Hematopoietic multipotent progenitor cell treated with erythropoietin and hydrocortisone succinate and interleukin-3 and kit ligand, for 17 days (in vitro differentiated cells): ENCODE measurements at places on chromosomes 6 and 20.

DNA sequence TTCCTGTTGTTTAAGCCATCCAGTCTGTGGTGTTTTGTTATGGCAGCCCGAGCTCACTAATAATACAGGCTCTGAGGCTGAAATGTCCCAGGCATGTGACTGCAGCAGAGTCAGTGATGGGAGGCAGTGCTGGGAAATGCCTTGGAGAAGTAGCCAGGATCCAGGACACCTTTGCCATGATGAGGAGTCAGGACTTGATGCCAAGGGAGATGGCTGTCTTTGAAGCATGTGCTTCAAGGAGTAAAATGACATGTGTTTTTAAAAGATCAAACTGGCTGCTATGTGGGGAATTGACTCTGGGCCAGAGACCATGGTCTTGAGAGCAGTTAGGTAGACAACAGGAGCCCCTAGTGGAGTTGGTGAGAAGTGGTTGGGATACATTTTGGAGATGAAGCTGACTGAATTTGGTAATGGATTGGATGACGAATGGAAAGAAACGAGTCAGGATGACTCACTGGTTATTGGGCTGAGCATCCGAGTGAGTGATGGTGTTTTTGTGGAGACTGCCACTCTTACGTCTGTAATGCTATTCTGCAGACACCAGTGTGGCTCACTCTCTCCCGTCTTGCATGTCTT, 322.2 kb downstream of the PLCB1 start:
- no peak for DNase-seq

DNA sequence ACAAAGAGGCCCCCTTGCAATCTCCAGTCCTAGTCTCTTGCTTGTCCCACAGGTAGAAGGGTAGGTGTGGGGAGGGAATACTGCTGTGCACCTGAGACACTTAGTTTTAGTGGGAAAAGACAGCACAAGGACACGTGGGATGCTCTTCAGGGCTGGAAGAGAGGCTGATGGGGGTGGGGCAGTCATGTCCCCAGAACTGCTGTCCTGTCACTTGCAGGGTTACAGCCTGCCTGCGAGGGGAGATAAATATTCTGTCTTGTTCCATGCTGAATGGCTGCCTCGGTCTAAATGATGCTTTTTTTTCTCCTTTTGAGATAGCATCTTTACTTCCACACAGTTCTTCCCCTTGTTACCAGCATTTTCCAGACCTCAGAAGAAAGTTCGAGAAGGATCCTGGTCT, 106.2 kb downstream of the SLC24A3 start:
- DNase-seq, result no peak

DNA sequence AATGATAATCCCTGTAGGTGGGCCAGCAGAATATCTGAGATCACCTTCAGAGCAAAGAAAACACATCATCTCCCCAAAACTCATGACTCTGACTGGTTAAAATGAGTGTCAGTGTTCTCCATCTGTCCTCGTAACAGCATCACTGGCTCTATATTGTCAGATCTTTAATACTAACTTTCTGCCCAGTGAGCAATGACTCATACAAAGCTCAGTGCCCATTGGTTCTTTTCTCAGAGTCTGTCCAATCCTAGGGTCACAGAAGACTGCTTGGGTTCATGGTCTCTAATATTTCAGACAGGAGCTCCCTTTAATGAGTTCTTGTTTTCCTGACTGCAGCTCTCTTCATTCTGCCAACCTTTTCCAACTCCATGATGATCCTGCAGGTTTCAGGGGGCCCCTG, 36.4 kb downstream of the HLA-DPB1 start:
- DNase-seq, result peak; percentile 20

- DNase-seq, result no peak
These were observed 430.1 kb upstream of the SLC35B3 start for GRCh38 chr6:8865451-8865850.

GRCh38 chr6:35599761-35600658, 87.3 kb upstream of the TULP1 start:
- no peak for DNase-seq

DNA sequence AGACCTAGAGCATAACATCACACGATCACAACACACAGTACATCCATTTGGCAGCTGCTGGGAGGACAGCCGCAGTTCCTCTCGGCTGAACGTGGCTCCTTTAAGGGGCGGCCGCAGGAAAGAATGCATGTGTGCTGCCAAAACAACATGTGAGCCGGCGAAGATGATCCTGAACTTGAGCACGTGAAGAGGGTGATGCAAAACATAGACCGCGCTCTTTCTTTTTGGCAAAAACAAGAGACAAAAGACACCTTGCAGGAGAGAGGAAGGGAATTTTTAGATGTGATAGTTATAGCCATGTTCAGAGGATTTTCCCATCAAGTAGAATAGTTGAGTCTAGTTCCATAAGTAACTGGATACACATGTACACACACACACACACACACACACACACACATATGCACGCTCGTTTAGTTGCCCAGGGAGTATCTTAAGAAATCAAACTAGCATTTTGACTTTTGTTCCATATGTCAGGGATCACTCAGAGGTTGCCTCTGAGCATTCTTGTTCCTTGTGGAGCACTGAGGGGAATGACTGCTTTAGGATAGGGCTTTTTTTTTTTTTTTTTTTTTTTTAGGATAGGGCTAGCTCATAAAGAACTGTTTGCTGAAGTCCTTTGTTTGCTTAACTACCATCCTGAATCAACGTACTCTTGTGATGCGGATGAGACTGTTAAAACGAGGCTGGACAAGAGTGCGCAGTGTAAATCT, 21.7 kb upstream of the RANBP9 start:
- DNase-seq, result no peak

DNA sequence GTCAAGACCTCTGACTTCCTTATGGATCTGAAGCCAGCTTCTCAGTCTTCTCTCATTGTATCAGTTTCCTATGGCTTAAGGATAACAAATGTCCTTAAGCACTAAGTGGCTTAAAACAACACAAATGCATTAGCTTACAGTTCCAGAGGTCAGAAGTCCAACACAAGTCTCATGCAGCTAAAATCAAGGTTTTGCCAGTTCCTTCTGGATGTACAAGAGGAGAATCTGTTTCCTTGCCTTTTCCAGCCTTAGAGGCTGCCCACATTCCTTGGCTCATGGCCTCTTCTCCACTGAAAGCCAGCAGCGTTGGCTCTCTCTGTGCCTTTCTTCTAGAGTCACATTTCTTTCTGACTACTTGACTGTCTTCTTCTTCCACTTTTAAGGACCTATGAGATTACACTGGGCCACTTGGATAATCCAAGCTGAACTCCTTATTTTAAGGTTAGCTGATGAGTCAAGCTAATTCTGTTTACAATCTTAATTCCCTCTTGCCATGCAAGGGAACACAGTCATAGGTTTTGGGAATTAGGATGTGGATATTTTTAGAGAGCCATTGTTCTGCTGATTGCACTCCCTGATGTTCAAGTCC, 179.0 kb downstream of the BCAS1 start:
- DNase-seq, result no peak

- DNase-seq, result no peak
These were observed 111.3 kb upstream of the MLN start for GRCh38 chr6:33915134-33915533.

DNA sequence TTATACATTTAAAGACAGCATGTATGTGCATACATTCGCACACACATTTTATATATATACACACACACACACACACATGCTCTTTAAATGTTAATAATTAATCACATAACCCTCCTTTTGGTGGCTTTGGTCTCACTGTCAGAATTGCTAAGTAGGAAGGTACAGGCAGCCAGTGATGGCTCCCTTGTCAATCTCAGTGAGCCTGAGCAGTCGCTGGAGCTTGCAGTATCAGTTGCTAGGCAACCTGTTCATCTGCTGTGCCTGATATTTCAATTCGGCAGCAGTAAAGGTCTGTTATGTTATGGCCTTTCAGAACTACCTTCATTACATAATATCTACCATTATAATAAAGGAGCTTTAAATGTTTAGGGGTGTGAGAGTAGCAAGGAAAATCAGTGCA, 374.3 kb downstream of the LMBRD1 start:
- no peak for DNase-seq

GRCh38 chr20:25216199-25216945, 20.9 kb downstream of the ENTPD6 start:
- no peak for DNase-seq

- DNase-seq, result no peak
These were observed 1813.6 kb upstream of the DEFB115 start for GRCh38 chr20:29443819-29444218.

DNA sequence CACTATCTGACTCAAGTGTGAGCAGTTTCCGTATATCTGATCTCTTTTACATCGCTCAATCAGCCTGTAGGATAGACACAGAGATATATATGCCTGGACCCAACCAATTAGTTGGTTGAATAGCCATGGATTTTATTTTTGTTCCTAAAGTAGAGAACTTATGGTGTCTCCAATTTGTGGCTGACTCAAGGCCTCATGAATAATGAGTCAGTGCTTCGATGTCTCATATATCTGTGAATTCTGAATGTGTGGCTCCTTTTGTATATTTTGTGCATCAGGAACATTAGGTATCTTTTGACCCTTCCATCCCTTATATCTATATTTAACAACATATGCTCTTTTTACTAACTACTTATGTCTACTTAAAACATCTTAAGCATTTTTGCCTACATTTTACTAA, 64.5 kb downstream of the OR2B2 start:
- no peak for DNase-seq

- DNase-seq, result no peak
These were observed 535 bp downstream of the VSTM2L start for GRCh38 chr20:37903317-37904007.

GRCh38 chr20:34581341-34582184, 23.0 kb downstream of the MAP1LC3A start:
- no peak for DNase-seq

DNA sequence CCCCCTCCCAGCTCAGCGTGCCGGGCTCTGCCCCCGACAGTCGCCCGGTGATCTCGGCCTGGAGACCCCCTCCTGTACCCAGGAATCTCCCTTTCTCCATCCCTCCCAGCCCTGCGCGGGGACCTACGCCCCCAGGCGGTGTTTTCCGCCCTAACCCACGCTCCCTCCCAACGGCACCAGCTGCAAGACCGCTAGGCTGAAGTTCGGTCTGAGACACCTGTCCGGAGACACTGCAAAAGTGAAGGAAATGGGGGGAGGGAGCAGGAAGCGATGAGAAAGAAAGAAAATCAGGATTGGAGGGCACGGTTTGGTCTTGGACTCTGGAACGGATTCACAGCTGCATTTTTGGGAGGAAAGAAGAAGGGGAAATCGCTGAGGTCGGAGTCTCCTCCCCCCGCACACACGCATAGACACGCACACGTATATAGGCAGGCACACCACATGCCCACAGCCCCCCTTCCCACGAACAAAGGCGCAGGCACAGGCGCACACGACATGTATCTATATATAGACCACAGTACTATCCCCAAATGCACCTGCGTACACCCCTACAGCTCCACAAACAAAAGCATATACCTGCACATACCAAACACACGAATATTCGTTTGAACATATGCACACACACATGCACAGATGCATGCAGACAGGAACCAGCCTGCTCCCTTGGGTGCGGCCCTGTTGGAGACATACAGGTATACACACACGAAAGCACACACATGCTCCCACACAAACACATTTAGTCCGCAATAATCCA, 1.0 kb downstream of the SLC32A1 start:
- DNase-seq, result no peak

DNA sequence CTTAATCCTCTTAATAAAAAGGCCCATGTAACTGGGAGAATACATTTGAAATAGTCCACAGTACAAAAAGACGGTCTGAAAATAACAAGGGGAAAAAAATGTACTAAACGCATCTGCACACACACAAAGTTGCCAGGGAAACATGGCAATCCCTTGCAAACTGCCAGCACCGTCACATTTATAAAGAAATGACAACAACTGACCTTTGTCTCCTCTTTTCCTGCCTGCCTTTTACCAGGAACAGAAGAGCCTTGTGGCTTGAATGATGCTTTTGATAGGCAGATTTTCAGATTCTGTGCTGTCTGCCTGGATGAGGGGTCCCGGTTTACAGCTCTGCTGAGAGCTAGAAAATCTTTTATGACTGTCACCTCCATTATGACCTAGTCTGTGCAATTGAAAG, 308.6 kb upstream of the ZFP64 start:
- DNase-seq, result no peak

DNA sequence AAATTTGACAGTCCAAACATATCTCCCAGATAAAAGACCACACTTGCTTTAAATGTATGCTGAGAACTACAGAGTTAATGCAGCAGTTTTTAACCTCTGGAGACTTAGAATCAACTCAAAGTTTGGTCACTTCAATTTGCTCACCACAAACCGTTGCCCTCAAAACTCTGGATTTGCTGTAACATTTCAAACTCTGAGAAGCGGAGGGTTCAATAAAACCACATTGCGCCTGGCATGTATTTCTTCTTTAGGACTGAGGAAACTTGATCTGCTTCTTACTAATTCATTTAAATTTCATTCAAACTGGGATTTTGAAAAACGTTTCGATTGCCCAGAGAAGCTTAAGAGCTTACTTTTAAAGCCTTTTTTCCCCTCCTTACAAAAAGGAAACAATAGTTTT, 115.8 kb downstream of the MTFR2 start:
- no peak for DNase-seq

GRCh38 chr20:22470620-22471026, 113.7 kb downstream of the FOXA2 start:
- no peak for DNase-seq

GRCh38 chr6:150720774-150721233, 121.1 kb downstream of the PLEKHG1 start:
- DNase-seq, result no peak

DNA sequence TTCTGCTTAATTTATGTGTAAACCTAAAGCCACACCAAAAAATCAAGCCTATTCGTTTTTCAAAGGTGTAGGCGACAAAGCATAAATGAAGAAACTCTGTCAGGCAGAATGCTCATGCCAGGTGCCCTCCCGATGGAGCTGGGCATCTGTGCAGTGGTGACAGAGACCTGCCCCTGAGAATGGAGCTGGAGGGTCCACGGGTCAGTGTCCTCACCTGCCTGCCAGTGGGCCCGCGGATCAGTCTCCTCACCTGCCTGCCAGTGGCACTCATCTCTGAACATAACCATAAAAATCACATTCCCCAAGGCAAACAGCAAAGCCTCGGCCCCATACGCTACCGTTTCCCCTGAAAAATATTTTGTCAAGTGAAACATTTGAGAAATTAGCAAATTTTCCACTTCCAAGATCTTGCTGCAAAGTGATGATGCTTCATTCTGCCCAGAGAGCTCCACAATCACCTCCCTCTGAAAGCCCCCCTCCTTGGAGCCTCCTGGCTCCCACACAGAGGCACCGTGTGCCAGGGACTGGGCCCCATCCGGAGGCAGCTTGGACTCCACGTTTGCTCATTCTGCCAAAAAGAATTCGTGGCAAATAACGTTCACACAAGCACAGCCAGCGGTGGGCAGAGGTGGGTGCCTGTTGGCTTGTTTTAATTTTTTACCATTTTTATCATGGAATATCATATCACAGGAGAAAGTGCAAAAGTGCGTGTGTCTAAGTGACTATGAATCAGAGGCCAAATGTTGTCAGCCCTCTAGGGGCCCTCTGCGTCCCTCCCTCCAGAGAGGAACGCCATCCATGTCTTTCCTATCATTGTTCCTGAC, 88.8 kb downstream of the YTHDF1 start:
- DNase-seq, result no peak

- no peak for DNase-seq
These were observed 68.8 kb upstream of the IYD start for GRCh38 chr6:150299873-150300485.

- no peak for DNase-seq
These were observed 342.2 kb upstream of the NT5E start for GRCh38 chr6:85107701-85108100.

- no peak for DNase-seq
These were observed 72.9 kb upstream of the MRAP2 start for GRCh38 chr6:83960664-83961063.
